Activated CD8-positive, alpha-beta memory T cell treated with anti-CD3 and anti-CD28 coated beads for 48 hours (primary cell): ENCODE measurements at places on chromosomes 1 and 21.

DNA sequence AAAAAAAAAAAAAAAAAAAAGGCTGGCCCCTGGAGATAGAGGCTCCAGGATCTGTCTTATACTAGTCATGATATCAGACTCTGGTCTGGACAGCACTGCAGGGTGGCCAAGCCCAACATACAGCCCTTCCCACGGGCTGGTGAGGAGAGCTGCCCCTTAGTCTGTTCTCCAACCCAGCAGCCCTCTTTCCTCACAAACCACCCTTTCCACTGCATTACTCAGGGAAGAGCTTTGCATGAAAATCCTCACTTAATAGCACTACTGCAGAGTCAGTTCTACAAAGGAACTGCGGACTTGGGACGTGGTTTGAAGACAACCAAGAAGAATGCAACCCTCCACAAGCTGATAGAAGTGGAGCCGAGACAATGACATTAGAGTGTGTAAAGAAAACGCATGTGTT lies 5.7 kb downstream of the BCAR3 start:
- DNase-seq, result no peak

- no peak for DNase-seq
These were observed 146.3 kb upstream of the RAB4A start for GRCh38 chr1:229124520-229125124.

GRCh38 chr1:160363010-160363409 lies 3.9 kb upstream of the NHLH1 start:
- no peak for DNase-seq

GRCh38 chr1:180254854-180255253 lies 24.8 kb downstream of the LHX4 start:
- DNase-seq, result no peak
